ENCODE measurements at places on chromosomes 1 and 21.

DNA sequence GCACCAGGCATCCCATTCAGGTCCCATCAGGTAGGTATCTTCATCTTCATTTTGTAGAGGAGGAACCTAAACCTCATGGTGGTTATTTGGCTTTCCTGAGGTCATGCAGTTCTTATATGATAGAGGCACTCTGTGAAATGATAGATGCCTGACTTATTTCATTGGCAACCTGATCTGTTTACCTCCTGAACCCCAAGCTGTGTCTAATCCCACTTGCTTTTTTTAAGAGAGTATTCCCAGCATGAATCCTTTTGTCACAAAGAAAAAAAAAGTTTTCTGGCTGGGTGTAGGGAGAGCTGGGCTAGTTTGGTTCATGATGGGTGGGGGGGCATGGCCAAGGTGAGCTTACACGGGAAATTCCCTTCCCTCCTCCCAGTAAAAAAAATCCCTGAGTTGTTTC, 154.2 kb downstream of the TENT5C start:
- no peak for DNase-seq

DNA sequence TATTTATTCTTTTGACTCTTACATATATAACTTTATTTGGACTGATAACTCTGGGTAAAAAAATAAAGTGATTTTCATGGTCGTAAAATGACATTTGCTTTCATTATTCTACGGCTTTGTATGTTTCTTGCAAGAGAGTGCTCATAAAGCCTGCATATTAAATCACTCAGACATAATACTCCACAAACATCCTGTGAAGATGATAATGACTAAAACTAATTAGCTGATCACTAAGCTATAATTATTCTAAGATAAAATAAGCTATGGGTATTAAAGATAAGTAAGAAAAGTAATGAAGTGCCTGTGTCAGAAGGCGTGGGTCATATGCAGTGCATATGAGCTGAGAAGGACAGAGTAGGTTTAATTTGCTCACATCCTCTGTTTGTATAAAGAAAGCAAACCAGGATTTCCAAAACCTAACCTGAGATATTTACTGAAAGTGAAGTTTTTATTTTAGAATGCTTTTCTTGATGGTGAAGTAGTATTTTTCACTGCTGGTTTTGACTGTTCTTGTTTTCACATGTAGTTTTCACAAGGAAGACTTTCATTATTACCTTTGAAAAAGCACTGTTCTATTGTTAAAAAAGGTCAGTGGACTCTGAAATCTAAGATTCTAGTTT, 278.8 kb downstream of the AMY1C start:
- no peak for DNase-seq

DNA sequence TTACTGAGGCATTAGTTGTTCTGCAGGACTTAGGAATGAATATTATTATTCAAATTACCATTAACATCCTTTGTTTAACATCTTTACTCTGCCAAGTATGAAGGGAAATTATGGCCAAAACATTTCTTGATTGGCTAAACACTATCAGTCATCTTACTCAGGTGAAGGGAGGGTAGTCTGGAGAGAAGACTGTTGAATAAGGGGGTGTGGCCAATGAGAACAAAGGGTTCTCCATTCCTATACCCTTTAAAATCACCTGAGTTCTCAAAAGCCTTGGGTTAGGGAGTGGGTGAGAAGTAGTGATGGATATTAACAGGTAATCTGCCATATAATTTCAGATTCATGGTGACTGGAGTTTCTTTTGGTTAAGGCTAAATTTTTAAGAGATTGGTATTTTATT, 19.3 kb downstream of the CRYZL1 start:
- DNase-seq, result no peak

- DNase-seq, result no peak
Measured at GRCh38 chr1:61083013-61083806, 849 bp downstream of the NFIA start.

GRCh38 chr1:217040711-217041455, 317.7 kb upstream of the ESRRG start:
- DNase-seq, result no peak

DNA sequence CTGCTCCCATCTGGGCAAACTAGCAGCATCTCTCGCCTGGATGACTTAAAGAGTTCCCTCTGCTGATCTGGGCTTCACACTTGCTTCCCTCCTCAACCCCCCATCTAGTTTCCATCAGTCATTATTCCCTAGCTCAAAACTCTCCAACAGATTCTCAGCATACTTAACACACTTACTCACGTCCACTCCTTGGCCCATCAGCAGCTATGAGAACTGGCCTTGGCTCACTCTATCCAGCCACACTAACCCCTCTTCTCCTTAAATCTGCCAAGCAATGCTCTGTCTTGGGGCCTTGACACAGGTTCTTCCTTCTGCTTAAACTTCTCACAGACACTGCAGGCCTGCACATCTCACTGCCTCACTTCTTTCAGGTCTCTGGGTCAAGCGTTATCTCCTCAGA, 41.6 kb downstream of the GNG12 start:
- no peak for DNase-seq

DNA sequence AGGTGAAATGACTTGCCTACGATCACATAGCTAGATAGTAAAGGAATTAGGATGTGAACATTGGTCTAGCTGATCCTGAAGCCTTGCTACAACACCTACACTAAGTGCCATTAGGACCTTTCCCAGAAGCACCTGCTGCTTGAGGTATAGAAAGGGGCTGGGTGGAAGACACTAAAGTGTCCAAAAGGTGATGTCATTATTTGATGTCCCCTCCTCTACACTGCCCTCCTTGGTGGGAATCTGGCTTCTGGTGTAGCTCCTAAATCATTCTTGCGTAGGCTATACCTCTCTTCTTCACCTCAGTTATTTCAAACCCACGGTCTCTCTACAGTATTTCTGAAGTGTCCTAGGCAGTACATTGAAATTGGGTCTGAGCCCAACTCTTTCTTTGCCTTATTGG, 132.5 kb upstream of the FGGY start:
- no peak for DNase-seq

DNA sequence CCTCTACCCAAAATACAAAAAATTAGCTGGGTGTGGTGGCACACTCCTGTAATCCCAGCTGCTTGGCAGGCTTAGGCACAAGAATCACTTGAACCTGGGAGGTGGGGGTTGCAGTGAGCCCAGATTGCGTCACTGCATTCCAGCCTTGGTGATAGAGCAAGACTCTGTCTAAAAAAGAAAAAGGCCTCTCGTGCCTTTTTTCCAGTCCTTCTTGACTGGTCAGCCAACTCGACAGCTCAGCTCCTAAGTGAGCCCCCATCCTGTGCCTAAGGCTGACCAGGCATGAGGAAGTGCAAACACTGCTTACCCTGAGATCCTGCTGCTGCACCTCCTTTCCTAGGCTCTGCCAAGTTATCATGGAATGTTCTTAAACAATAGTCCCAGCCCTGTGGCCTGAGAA, 10.1 kb upstream of the PROK1 start:
- DNase-seq, result no peak

- no peak for DNase-seq
Measured at GRCh38 chr1:212412374-212412773, 2.3 kb downstream of the PACC1 start.

Measured in stimulated activated CD8-positive, alpha-beta memory T cell treated with anti-CD3 and anti-CD28 coated beads, Interleukin-4, amount 100 ng/mL, for 1 hour (primary cell).